ENCODE measurements at places on chromosomes 5 and 9. TPM values are rescaled to one million over a fixed set of nuclear protein-coding genes. Genes with fewer than 3 reads are reported as not detected.

Gene MARCOL
- not detected for total RNA-seq

Gene CEP72
- 19.6 TPM for total RNA-seq

Gene PDE6A
- total RNA-seq, result not detected

Gene REEP2
- 40.2 TPM for total RNA-seq

Gene MAMDC2
- 15.3 TPM for total RNA-seq

Gene PTPRD
- total RNA-seq, result 73.6 TPM

Measured in H1 (cell line).